ENCODE measurements at places on chromosomes 7 and 10.

- DNase-seq: no peak
Measured at GRCh38 chr7:133854739-133855138, 272.4 kb upstream of the LRGUK start.

GRCh38 chr10:131205556-131205955, 106.0 kb downstream of the TCERG1L start:
- no peak for DNase-seq

DNA sequence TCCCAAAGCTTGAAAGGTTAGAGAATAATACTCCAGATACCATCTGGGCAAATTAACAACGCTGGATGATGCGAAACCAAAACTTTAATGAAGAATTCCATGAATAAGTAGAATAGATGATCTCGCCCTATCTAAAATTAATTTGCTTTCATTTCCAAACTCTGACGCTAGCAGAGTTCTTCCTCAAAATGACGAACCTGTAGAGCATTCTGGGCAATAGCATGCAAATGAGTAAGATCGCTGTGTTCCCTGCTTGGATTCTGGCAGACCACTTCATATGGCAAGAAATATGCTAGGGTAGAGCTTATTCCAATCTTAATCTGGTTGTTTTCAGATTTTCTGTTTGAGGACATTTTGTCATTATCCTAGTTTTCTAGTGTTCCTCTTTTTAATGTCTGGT, 36.1 kb upstream of the SMNDC1 start:
- DNase-seq: no peak

DNA sequence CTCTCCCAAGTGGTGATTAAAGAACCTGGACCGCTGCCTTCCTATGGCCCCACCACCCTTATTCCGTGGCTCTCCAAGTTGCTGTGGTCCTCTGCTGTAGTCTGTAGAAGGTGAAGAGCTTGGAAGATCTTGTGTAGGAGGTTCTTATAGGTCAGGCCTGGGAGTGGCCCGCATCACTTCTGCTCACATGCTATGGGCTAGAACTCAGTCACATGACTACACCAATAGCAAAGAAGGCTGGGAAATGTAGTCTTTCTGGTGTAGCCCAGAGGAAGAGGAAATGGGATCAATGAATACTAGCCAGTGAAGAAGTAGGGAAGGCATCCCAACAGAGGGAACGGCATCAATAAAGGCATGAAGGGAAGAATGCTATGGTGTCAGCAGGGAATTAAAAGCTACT, 41.3 kb upstream of the AOAH start:
- DNase-seq: no peak

GRCh38 chr7:351681-352480, 61.9 kb downstream of the FOXL3 start:
- peak; percentile 77 for DNase-seq

DNA sequence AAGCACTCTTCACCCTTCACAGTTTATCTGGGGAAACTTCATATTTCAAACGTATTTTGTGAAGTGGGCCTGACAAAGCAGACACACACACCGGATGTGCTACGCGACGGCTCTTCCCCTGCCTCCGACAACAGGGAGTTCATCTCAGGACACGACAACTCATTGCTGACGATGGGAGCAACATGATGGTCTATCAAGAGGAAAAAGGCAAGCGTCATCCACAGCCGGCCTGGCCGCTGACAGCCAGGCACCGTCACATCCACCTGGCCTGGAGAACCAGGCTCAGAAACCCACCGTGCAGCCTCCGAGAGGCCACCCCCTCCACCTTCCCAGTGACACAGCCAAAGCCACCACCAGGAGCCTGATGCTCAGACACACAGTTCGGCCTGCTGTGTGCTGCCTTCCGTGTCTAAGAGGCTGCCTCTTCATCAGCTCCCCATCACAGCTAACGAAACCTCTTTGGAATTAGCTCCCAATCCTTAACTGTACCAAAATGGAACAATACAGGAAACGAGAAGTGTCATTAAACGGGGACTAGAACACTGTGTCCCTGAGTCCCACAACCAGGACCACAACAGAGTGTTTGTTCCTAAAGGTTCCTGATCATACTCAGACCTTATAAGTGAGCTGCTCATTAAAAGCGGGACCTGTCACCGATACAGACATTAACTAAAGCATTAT, 76.7 kb downstream of the SFMBT2 start:
- DNase-seq: no peak

DNA sequence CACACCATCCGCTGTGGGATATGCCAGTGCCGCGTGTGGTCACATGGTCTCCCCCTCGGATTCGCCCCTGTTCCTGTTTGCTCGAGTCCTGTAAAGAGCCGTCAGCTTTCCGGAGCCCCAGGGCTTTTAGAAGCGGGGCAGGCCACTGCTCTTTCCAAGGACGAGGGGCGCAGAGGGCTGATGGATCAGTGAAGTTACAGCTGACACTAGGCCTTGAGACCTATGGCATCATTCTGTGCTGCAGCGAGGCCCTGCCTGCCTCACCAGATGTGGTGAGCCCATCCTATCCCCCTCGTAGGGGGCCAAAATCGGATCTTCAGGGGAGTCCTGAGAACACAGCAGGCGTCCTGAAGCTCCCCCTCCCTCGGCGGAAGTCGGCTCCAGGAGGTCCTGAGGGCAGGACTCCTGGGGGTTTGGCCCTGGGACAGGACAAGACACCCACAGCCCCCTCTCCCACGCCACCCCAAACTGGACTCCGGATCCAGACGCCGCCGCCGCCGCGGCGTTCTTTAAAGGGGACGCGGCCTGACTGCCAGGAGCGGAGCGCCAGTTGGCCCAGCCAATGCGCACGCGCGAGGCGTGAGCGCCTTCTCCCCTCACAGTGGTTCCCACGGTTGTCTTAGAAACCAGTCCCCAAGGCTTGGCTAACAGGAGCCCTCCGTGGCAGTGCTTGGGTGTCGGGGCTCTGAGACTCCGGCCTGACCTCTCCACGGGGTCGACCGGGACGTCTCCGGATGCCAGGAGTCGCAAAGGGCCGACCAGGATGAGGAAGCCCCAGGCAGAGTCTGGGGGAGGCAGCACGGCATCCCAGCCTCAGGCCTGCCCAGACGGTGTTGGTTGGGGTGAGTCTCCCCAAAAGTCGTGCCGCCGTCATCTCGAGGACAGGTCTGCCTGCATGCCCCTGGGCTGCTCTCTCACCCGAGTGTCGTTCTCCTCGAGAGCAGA, 371.7 kb downstream of the ZNF716 start:
- no peak for DNase-seq

- no peak for DNase-seq
Measured at GRCh38 chr10:75108684-75109458, 2.6 kb upstream of the SAMD8 start.

DNA sequence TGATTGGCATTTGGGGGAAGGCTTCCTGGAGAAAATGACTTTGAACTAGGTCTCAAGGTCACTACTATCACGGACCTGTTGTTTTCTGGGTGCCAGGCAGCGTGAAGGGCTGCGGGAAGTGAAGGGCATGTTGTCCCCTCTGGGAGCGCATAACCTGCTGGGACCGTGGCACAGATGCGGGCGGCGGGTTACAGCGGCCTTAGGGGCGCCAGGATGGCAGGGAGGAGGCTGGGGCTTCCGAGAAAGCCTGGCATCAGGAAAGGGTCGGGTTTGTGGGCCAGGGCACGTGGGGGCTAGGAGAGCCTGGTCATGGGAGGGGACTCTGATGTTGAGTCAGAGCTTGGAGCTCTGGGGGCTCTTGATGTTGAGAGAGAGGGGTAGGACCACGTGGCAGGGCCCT, 6.1 kb downstream of the SLC4A2 start:
- no peak for DNase-seq

DNA sequence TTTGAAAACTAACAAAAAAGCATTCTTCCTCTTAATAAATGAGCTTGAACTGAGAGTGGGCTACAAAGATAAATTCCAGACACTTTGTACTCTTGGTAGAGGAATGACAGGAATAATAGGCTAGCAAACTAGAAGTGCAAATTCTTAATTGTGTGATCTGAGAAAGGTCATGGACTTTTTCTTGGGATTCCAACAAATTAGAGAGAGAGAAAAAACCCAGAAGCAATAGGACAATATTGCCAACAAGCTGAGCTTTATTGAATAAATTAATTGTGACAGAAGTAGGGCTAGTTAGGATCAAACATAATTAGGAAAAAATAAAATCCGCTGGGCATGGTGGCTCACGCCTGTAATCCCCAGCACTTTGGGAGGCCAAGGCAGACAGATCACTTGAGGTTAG, 41.4 kb upstream of the LAMB1 start:
- DNase-seq: no peak

DNA sequence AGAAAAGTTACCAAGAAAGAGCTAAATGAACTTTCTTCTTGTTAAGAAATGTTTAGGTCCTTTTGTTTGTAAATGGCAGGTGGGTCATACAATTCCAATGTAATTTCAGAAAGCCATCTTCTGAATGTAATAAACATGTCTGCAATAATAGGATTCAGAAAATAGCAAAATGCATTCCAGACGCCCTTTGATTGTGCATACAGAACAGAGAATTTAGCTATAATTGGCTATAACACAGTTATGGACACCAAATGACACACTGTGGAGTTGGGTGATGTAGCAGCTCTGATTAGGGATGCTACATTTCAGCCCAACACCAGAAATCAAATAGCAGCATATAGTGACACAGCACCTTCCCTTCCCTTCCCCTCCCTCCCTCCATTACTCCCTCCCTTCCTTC, 240.8 kb downstream of the SNX10 start:
- DNase-seq: no peak

DNA sequence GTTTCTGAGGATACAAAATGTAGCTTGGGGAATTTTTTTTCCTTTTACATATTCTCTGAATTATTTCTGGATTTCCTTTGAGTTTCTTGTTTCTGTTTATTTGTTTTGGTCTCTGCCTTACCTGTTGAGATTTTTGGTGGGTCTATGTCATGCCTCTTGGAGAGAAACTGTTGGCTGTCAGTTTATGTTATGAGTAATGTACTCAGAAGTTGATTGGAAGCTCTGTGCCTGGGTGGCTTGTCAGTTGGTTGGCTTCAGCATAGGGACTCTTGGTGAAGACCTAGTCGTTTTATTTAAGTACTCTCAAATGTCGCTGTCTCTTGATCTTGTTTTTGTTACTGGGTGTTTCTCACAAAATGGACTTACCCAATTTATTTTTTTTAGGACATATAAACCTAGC, 132.4 kb downstream of the CDK14 start:
- DNase-seq: no peak

- no peak for DNase-seq
Measured at GRCh38 chr7:18473119-18473518, 22.4 kb upstream of the HDAC9 start.

GRCh38 chr7:27745064-27745583, 5.2 kb downstream of the TAX1BP1 start:
- no peak for DNase-seq

GRCh38 chr7:154666768-154667167, 336.2 kb downstream of the PAXIP1 start:
- no peak for DNase-seq

- no peak for DNase-seq
Measured at GRCh38 chr10:100715445-100716385, 29.7 kb upstream of the PAX2 start.

DNA sequence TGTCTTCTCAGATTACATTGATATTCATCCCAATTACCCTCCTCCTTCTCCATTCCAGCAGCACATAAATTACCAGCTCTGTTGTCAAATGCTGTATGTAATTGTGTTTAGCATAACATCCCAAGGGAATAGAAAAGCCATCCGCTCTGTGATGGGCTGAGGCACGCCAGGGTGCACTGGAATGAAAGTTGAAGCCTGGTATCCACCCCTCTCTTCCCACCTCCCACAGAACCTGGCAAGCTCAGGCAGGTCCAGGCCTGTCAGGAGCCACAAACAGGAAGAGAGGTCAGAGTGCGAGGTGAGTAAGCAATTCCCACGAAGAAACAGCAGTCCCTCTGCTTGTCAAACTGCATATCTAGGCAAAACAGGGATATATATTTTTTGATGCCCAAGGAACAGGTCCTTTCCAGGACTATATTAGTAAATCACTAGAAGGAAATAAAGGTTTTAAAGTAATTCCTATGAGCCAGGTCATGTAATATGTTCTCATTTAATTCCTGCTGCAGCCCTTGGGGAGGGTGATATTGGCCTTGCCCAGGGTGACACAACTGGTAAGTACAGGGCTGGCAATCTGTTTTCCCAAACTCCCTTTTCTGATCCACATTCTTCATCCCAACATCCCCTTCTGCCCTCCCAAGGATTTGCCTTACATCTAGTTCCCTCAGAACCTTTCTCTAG, 155.6 kb upstream of the GHITM start:
- no peak for DNase-seq

- DNase-seq: no peak
Measured at GRCh38 chr7:112511451-112512202, 30.8 kb downstream of the LSMEM1 start.

GRCh38 chr10:52956861-52957260, 184.3 kb upstream of the MBL2 start:
- no peak for DNase-seq

GRCh38 chr10:22719406-22720042, 5.1 kb upstream of the PIP4K2A start:
- no peak for DNase-seq
